ENCODE measurements at places on chromosomes 13 and 19.

DNA sequence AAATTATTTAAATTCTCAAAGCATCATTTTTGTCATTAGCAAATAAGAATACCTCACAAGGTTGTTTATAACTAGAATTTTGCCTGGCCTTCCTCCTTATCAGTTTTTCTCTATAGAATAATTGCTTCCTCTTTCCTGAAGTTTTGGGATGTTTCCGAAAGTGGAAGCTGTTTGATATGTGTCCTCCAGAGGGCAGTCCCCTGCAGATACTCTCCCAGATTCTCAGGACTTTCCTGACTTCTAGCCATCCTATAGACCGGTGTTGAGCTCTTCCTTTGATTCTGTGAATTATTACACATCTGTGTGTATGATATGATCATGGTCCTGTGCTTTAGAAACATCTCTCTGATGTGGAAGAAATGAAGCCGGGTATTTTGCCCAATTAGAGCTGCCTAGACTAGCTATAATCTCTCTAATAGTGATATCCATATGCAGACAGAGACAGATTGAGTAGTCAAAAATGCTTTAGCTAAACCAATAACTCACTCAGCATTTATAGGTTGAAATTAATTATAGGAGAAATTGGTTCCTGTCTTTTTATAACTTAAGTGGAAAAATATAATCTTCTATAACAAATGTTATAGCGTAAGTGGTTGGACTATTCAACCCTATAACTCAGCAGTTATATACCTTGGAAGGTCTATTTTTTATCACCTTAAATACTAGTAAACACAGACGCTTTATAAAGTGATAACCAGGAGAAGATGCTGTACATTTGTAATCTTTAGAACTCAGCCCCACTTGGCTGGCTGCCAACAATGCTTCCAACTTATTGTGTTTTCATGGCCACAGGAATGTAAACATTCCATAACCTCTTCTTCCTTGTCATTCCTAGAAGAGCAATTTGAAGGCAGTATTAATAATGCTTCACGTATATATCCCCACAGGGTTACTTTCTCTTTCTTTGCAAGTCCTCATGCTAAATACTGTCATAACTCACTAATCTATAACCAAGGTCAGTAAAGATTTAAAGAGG, 201.0 kb upstream of the RXFP2 start:
- no peak for DNase-seq

- no peak for DNase-seq
These were observed 7.5 kb upstream of the PDCD5 start for GRCh38 chr19:32573492-32573794.

GRCh38 chr19:54478677-54479266, 5.7 kb upstream of the CDC42EP5 start:
- peak; percentile 28 for DNase-seq

DNA sequence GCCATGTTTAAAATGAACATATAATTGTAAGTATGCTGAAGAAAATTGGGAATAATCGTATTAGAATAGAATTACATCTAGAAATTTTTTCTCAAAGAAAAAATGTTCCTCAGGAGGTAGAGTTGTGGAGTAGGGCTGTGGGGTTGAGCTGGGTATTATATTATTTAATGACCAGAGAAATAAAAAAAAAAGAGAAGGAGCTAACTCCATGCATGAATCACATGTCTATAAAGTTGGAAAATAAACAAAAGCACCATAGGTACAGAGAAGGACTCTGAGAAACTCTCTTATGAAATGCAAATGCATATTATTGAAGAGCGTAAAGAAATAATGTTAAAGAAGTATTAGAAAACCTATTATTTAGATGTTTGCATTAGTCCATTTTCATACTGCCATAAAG, 405.5 kb downstream of the EFNB2 start:
- DNase-seq, result no peak

DNA sequence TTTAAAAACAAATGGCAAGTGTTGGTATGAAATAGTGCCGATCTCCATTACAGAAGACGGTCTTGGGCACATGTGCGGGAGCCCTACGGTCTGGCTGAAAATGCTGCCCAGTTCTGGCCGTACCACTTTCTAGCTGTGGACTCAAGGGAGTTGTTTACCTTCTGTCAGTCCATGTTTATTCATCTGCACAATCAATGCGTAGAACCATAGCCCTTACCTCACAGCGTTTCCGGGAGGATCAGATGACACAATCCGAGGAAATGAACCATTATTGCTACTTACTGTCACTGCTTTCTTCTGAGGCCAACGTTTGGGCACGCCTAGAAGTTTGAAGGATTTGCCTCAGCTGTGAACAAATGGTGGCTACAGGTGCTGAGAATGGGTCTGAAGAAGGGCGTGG, 31.2 kb downstream of the GADD45B start:
- DNase-seq, result peak; percentile 57

DNA sequence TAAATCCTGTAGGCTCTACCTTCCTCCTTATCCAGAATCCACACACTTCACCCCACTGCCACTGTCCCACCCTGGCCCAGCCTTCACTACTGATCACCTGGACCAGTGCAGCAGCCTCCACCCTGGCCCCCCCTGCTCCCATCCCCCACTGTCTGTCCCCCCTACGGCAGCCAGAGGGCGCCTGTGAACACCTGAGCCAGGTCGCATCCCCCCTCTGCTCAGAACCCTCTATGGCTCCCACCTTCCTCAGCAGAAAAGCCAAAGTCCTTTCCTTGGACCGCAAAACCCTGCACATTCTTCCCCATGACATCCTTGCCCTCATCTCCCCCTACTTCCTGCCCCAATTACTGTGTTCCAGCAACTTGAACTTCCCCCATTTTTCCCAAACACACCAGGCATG, 20.6 kb downstream of the ELAVL3 start:
- peak; percentile 19 for DNase-seq

GRCh38 chr13:43085545-43085944, 62.2 kb downstream of the DNAJC15 start:
- no peak for DNase-seq

GRCh38 chr13:32791545-32792172, 205.4 kb downstream of the PDS5B start:
- peak; percentile 51 for DNase-seq

GRCh38 chr19:31783592-31783991, 434.4 kb upstream of the TSHZ3 start:
- no peak for DNase-seq

DNA sequence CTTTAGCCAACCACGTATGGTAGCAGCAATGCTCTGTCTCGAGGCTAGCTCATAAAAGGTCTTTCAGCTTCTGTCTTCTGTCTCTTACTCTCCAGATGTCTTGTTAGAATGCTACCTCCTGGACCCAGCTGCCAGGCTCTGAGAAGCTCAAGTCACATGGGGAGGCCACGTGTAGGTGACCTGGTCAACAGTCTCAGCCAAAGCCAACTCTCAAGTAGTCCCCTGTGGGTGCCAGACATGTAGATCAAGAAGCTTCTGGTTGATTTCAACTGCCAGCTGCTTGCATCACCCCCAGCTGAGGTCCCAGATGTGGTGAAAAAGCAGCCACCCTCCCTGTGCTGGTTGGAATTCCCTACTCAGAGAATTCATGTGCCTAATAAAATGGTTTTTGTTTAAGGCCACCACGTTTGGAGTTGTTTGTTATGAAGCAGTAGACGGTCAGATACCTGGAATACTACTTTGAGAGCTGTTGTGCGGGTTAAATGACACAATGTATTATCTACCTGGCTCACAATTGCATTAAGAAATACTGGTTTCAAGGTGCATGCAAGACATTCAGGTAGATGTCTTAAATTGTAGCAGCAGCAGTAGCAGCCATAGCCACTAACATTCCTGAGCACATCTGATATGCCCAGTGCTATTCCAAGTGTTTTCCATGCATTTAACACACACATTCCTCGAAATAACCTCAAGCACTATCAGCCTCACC, 131.0 kb upstream of the RFC3 start:
- DNase-seq, result no peak

DNA sequence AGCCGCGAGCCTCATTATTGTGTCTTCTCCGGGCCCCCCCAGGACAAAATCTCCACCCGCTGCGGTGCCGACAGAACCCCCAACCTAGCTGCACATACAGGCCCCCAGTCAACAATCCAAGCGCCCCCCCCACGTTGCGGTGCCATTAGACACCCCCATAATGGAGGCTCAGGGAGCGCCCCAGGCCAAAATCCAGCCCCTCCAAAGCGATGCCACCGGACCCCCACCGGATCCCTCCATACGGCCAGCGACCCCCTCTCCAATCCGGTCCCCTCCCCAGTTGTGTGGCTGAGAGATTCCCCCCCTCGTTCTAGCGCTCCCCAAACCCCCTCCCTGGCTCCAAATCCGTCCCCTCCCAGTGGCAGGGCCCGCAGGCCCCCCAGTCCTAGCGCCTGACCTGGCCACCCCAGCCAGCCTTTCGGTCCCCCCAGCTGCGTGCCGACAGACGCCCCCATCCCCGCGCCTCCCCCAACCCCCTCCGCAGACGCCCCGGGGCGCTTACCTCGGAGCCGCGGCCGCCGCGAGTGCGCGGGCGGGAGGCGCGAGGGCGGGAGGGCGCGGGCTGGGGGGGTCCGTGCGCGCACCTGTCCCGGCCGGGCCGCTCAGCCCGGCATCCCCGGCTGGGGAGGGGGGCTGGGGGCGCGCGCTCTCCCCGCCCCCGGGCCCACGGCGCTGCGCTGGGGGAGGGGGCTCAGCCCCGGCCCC, 21.6 kb upstream of the SEMA6B start:
- no peak for DNase-seq

DNA sequence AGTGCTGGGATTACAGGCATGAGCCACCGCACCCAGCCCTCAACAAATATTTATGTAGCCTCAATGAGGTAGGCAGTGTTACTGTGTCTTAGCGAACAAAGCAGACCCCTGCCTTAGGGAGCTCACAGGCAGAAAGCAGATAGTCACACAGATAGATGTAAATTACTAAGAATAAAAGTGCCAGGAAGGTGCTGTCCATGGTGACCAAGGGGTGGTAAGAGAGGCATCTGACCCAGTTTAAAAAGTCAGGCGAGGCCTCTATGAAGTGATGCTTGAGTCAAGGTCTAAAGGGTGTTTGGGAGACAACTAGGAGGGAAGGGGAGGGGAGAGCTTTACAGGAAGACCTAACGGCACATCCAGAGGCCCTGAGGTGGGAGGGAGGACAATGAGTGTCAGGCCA, 12.4 kb upstream of the CACNG7 start:
- DNase-seq, result no peak

DNA sequence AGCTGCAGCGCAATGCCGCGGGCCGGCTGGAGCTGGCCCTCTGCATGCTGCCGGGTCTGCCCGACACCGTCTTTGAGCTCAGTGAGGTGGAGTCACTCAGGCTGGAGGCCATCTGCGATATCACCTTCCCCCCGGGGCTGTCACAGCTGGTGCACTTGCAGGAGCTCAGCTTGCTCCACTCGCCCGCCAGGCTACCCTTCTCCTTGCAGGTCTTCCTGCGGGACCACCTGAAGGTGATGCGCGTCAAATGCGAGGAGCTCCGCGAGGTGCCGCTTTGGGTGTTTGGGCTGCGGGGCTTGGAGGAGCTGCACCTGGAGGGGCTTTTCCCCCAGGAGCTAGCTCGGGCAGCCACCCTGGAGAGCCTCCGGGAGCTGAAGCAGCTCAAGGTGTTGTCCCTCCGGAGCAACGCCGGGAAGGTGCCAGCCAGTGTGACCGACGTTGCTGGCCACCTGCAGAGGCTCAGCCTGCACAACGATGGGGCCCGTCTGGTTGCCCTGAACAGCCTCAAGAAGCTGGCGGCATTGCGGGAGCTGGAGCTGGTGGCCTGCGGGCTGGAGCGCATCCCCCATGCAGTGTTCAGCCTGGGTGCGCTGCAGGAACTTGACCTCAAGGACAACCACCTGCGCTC, 3.8 kb upstream of the MAP2K7 start:
- no peak for DNase-seq

All from CD4-positive, alpha-beta T cell treated with Interleukin-6 for 4 hours (primary cell).